CD4-positive, alpha-beta T cell treated with Interleukin-2 at 100 ng/mL for 4 hours (primary cell): ENCODE measurements at places on chromosomes 16 and 17.

- peak; percentile 38 for DNase-seq
Observed at GRCh38 chr17:69246726-69247375, 18.2 kb upstream of the ABCA10 start.

- no peak for DNase-seq
Observed at GRCh38 chr17:73644145-73645049, at the start of gene SDK2. SDK2 (minus strand) TSS chr17:73644445; CDS start chr17:73644088, 357 bp downstream.

- DNase-seq, result no peak
Observed at GRCh38 chr17:11954936-11955335, 42.3 kb downstream of the ZNF18 start.

- no peak for DNase-seq
Observed at GRCh38 chr17:37650419-37651003, 7.3 kb upstream of the DDX52 start.

GRCh38 chr17:34578016-34578415, 1.4 kb upstream of the TMEM132E start:
- no peak for DNase-seq

- no peak for DNase-seq
Observed at GRCh38 chr16:23008041-23008440, 141.2 kb downstream of the USP31 start.

- no peak for DNase-seq
Observed at GRCh38 chr16:287298-287811, 4.4 kb downstream of the PDIA2 start.

GRCh38 chr17:75490173-75490743, 25.1 kb downstream of the CASKIN2 start:
- DNase-seq, result no peak

DNA sequence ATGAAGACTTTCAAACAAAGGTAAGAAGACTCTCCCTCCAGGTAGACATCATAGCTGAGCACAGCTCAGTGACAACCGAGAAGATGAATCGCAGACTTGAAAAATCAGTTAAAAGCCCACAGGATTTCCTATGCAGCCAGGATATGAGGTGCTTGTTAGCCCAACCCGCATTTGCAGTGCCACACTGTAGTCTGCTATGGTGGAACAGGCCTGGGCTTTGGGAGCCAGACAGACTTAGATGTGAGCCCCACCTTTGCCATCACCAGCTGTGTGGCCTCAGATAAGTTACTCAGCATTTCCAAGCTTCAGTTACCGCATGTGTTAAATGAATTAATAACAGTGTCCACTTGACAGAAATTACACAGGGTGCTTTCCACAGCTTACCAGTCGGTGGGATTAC, 204.4 kb upstream of the HS3ST3A1 start:
- no peak for DNase-seq

DNA sequence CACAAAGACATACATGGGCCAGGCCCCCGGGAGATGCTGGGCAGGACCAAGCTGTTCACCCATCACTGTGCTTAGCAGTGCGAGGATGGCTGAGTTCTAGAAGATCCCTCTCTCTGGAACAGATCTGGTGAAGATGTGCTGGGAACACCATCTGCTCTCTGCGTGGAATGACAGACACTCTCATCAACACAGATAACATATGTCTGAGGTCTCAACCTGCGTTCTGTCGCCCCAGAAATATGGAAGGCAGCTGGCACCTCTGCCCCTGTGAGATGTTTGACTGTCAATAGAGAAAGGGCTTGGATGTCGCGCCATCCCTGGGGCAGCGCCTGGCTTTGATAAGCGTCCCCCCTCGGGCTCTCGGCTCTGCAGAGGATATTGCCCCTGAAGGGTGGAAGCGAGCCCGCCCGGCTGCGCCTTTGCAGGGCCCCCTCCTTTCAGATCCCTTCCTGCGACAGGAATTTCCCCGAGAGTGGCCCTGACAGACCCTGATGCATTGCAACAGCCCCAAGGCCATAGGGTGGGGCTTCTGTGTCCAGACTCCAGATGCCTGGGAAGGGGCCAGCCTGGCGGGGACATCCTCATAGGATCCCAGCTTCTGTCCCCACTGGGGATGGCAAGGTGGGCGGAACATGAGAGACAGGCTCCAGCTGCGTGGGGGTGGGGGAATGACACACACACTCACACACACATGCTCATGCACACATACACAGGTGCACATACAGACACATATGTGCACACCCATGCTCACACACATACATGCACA, 86.9 kb upstream of the ZNF469 start:
- no peak for DNase-seq

DNA sequence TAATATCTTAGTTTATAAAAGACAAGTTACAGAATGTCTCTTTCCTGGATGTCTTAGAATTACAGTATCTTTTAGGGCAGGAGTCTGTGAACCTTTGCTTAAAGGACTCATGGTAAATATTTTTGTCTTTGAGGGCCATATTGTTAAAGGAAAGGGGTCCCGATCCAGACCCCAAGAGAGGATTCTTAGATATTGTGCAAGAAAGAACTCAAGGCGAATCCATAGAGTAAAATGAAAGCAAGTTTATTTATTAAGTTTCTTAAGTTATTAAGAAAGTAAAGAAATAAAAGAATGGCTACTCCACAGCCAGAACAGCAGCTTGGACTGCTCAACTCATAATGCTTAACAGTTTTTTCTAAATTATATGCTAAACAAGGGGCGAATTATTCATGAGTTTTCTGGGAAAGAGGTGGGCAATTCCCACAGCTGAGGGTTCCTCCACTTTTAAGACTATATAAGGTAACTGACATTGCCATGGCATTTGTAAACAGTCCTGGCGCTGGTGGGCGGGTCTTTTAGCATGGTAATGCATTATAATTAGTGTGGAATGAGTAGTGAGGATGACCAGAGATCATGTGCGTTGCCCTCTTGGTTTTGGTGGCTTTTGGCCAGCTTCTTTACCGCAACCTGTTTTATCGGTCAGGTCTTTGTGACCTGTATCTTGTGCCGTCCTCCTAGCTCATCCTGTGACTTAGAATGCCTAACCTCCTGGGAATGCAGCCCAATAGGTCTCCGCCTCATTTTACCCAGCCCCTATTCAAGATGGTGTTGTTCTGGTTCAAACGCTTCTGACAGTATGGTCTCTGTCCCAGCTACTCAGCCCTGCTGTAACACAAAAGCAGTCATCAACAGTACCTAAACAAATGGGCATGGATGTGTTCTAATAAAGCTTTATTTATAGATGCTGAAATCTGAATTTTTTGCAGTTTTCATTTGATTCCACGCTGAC, 53.2 kb downstream of the BMERB1 start:
- no peak for DNase-seq

GRCh38 chr16:55643161-55643970, 12.4 kb upstream of the SLC6A2 start:
- no peak for DNase-seq

DNA sequence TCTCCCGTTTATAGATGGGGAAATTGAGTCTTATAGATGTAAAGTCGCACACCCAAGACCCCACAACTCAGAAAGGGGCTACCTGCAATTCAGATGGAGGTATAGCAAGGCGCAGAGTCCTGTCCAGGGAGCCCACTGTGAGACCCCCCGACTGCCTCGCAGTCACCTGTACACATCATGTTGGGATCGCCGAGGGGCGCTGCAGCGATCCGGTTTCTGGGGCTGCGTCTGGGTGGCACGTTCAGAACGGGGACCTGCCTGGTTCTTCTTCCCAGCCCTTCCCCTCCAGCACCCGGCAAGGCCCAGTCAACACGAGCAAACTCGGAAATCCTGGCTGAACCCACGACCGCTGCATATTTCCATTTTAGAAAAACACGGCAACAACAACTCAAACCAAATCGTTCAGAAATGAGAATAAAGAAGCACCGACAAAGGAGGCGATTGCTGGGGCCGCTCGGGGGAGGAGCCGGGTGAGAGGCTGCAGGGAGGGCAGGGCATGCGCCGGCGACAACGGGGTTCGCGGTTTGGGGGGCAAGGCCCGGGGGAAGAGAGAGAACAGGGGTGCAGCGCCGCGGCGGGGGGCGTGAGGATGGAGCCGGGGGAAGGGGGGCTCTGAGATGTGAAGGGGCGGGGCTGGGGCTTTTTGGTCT, 643 bp downstream of the HSDL1 start:
- DNase-seq, result peak; percentile 30

DNA sequence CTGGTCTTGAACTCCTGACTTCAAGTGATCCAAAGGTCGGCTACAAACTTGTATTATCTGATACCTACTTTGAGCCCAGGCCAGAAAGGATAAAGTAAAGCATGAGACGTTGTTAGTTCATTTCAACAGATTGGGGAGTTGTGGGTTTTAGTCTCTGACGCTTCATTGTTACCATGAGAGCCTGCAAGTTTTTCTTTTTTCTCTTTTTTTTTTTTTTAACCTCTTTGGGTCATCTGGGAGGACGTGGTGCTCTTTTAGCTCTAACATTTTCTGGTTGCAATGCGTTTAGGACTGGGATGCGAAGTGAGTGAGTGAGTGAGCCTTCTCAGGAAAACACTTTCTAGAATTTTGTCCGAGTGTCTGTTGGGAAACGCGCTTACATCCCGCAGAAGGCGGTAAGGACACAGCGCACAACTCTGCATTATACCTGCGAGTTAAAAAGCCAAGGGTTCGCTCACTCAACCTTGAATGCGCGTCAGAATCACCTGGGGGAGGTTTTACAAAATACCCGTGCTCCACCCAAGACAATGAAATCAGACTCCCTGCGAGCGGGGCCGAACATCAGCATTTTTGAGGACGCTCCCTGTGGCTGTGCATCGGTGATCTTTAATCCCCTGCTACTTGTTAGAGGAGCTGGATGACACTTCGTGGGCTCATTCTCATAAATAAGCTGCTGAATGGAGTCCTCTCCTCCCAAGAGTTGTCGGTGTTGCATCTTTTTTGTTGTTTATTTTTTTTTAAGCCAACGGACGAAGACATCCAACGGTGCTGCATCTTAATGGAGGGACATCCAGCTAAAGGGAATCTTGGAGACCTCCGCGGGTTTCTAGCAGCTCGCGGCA, 629 bp upstream of the RNF135 start:
- no peak for DNase-seq
